ENCODE measurements at places on chromosomes 2 and 18.

DNA sequence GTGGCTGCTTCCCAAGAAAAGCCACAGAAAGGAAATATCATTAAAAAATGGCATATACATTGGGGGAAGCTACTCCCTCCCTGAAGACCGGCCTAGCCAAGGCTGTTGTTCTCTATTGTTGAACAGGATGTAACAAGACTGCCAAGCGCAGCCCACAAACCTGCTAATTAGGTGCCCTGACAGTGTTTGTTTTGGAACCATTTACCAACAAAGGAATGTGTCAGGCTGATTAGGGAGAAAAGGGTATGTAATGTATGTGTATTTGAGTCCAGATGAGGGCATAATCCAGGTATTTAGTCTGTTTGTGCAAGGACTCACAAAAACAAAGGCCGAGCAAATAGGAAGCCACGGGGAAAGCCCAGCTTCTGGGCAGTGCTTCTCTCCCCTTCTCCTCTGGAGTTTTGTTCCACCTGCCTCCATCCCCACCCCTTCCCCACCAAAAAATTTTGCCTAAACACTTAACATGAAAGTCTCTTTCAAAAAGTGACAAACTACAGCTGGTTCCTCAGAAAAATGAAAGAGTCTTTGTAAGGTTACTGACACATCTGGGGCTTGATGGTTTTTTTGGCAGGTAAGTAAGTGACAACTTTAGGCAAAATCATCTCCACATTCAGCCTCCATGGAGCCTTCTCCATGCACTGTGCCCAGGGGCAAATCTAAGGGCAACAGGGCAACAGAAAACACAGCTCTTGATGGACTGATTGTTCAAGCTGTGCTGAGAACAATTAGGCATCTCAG lies 78.3 kb upstream of the FZD5 start:
- DNase-seq, result no peak

GRCh38 chr2:88828397-88829137 lies 137.1 kb downstream of the RPIA start:
- no peak for DNase-seq

GRCh38 chr2:68709421-68709911 lies 25.1 kb upstream of the ARHGAP25 start:
- no peak for DNase-seq

GRCh38 chr2:196275646-196276352 lies 104.4 kb upstream of the STK17B start:
- DNase-seq, result no peak

- no peak for DNase-seq
These were observed 26.5 kb downstream of the SLC16A14 start for GRCh38 chr2:230042195-230042594.

DNA sequence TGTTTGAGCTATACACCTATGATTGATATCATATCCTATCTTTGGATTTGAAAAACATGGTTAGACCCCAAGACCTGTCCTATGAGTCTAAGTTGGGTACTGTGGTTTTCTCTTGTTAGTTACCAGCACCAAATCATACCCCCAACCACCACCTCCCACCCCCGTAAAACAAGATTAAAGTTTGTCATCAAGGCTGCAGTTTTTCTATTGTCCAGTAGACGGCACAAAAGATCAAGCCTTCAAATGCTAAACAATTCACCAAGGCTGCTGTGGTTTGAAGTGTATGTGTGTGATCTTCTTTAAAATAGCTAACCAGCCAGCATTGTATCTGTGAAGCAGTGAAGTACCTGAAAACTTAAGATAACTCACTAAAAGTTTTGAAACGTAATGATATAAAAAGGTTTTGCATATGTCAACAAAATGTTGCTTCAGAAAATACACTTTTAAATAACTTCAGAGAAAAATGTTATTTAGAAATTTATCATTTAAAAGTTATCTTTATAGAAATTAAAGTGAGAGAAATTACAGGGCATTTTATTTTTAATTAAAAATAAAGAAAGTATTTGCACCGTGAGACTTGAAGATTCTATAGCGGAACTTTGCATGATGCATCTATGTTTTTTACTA lies 5.8 kb upstream of the MEIS1 start:
- DNase-seq, result no peak

DNA sequence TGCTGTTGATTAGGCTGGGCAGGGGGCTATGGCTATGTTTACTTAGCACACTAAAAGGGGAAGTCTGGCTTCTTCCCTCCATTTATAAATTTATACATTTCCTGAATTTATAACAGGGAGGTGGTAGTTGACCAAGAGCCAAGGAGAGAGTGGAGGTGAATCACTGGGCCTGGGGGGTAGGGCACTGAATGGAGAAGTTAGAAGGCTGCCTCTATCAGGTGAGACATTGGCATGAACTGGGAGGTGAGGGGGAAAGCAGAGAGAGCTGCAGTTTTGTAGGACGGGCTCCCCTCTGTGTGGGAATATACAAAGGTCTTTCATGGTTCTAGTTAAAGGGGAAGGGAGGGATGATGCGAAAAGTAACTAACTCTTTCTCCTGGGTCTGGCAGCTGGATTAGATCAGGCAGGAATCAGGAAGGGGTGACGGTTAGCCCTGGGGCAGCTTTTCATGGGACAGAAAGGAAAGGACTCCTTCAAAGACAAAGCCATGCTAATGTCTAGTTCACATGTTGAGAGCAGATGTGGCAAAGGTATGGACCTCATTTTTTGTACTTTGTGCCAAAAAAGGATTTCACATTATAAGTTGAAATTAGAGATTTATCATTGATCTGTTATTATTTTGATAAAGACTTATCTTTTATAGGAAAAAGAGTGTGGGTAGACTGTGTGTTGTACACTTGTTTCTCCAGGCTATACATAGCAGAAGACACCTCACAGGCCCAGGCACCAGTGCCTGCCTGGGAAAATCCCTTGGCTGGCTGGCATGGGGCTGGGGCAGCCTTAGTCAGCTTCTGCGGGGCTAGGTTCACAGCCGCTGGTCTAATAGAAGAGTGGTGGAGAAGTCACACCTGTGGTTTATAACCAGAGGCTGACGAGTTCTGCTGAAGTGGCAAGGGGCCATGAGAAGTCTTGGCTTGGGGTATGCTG lies 158.7 kb downstream of the CLIP4 start:
- DNase-seq, result no peak
